ENCODE measurements at places on chromosomes 6 and 20.

DNA sequence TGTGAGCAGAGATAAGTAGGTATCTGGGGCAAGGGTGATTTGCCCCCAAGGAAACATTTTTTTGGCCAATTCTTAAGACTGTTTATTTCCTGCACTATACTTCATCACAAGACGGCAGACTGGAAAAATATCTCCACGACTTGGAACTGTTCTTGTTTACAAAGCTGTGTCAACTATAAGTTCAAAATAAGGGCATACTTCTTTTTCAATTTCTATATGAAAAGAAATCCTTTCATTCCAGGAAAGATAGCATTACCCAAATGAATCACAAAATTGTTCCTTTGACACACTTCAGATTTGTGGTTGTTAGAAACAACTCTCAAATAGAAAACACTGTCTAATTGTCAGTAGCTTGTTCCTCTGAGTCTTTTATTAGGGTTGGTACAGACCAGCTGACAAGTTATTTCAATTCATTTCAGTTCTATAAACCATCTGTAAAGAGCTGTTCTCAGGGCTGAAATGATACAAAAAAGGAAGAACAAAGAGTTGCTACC is 212.9 kb upstream of the PRDM1 start:
- H3K36me3 ChIP-seq = no peaks in the 10 kb centered on the region
- no peaks in the 10 kb centered on the region for H3K27me3 ChIP-seq
- no peak for DNase-seq
- H3K4me1 ChIP-seq = no peaks in the 10 kb centered on the region
- no peak overlapping the region for H3K4me3 ChIP-seq
- no peak overlapping the region for H3K27ac ChIP-seq

- no peak overlapping the region for H3K4me3 ChIP-seq
- no peaks in the 10 kb centered on the region for H3K4me1 ChIP-seq
- no peak for DNase-seq
- no peak overlapping the region for H3K27ac ChIP-seq
- H3K27me3 ChIP-seq = no peaks in the 10 kb centered on the region
Observed at GRCh38 chr6:169839493-169839892, 88.1 kb downstream of the ERMARD start.

DNA sequence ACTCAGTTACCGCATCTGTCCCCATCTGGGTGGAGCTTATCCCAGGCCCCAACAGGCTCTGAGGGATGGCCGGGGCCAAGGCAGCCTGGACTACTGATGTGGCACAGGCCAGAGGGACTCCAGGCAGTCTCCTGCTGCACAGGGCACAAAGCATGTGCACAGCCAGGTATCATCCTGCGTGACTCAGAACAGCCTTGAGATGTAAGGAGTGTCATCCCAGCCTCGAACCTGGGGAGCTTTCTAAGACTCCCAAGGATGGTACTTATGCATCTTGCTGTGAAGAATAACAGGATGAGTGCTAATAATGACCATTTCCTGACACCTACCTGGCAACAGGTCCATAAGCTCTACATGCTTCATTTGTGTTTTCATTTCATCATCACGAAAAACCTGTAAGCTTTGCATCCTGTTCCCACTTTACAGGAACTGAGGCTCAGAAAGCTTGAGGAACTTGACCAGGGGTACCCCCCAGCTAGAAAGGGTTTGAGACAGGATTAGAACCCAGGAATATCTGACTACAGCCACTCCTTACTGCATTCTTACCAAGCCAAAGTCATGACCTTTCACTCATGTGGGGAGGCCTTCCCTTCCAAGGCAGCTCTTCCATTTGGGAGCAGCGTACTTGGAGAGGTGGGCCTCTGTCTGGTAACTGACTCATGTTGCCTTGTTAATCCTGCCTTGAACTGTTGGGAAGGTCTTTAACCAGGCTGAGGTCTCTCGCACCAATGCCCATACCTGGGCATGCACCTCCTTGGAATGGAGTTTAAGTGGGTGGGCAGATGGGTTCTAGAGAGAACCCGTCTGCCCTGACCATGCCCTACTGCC is 1.9 kb downstream of the TRIB3 start:
- H3K27me3 ChIP-seq = no peaks in the 10 kb centered on the region
- H3K36me3 ChIP-seq = no peaks in the 10 kb centered on the region
- H3K27ac ChIP-seq = no peak overlapping the region
- H3K4me3 ChIP-seq = no peak overlapping the region
- no peak for DNase-seq
- H3K4me1 ChIP-seq = no peaks in the 10 kb centered on the region

DNA sequence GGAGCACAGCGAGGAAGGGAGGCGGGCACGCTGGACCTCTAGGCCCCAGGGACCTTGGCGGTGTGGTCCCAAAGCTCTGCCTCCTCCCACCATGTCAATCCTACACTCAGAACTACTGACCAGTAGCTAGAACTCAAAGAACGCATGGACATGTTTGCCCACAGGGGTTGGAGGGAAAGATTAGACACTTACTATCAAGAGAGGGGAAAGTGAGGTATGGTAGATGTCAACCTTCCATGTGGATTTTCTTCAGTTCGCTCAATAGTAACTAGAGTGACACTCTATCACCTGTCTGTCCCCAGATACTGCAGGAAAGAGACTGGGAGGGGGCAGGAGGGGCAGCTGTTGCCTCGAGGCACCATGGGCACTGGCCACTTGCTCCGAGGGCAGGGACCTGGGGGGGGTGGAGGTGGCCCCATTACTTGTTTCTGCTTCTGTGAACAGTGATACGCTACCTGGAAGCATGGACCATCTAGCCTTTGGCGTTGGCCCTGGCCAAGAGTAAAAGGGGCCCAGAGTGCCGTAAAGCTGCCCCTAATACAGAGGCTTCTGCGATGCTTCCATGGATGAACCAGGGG is 912 bp upstream of the DIDO1 start:
- no peaks in the 10 kb centered on the region for H3K27me3 ChIP-seq
- DNase-seq = no peak
- H3K4me3 ChIP-seq = peak overlapping the region; percentile 73
- H3K4me1 ChIP-seq = peaks cover 40% of the 10 kb centered on the region

DNA sequence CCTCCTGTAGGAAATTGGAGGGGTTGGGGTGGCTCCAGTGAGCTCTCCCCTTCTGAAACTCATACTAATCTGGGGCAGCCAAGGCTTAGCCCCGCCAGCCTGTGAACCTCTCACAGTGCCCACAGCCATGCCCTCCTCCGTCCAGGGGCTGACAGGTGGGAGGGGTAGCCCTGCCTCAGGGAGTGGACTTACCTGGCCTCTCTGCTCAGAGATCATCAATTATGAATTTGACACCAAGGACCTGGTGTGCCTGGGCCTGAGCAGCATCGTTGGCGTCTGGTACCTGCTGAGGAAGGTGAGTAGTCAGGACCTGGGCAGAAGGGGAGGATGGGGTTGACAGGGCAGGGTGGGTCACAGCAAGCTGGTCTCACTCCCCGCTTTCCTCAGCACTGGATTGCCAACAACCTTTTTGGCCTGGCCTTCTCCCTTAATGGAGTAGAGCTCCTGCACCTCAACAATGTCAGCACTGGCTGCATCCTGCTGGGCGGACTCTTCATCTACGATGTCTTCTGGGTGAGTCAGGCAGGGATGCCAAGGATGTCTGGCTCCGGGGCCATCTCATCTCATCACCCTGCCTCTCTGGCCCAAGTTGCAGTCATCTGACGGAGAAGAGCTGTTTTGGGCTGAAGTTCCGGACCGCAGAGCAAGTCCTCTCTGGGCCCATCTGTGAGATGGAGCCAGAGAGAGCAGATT is 34.7 kb downstream of the HM13 start:
- peaks cover 7% of the 10 kb centered on the region for H3K4me1 ChIP-seq
- no peak overlapping the region for H3K27ac ChIP-seq
- no peak for DNase-seq
- no peaks in the 10 kb centered on the region for H3K27me3 ChIP-seq

GRCh38 chr6:11961923-11962322 is 50.2 kb upstream of the HIVEP1 start:
- no peak for DNase-seq
- H3K27ac ChIP-seq = no peak overlapping the region
- H3K4me3 ChIP-seq = no peak overlapping the region
- no peaks in the 10 kb centered on the region for H3K27me3 ChIP-seq

DNA sequence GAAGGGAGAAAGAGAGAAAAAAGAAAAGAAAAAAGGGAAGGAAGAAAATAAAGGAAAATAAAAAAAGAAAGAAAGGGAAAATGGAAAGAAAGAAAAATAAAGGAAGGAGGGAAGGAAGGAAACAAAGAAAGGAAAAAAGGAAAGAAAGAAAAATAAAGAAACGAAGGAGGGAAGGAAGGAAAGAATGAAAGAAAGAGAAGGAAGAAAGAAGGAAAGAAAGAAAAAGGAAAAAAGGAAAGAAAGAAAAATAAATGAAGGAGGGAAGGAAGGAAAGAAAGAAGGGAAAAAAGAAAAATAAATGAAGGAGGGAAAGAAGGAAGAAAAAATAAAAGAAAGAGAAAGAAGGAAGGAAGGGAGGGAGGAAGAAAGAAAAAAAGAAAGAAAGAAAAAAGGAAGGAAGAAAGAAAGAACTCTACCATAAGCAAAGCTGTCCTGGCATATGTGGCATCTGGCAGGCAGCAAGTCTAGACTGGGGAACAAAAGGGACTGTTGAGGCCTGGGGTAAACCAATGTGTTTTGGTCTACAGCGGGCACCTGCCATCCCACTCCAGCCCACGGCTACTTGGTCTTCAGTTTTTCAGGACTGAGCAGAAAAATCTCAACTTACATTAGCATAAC is 86.9 kb downstream of the TFAP2C start:
- no peaks in the 10 kb centered on the region for H3K36me3 ChIP-seq
- no peak overlapping the region for H3K4me3 ChIP-seq
- no peaks in the 10 kb centered on the region for H3K4me1 ChIP-seq
- H3K27me3 ChIP-seq = no peaks in the 10 kb centered on the region

GRCh38 chr6:28010526-28010925 is 53.5 kb downstream of the OR2B6 start:
- no peaks in the 10 kb centered on the region for H3K4me1 ChIP-seq
- no peaks in the 10 kb centered on the region for H3K27me3 ChIP-seq
- no peak for DNase-seq

GRCh38 chr6:25497383-25498040 is 154.5 kb upstream of the SCGN start:
- H3K4me3 ChIP-seq = no peak overlapping the region
- H3K27ac ChIP-seq = no peak overlapping the region
- no peaks in the 10 kb centered on the region for H3K27me3 ChIP-seq
- no peak for DNase-seq

- H3K4me3 ChIP-seq = no peak overlapping the region
- peaks cover 2% of the 10 kb centered on the region for H3K4me1 ChIP-seq
- H3K27ac ChIP-seq = no peak overlapping the region
- H3K27me3 ChIP-seq = no peaks in the 10 kb centered on the region
- DNase-seq = no peak
Observed at GRCh38 chr20:41213150-41213820, 75.9 kb downstream of the PLCG1 start.

DNA sequence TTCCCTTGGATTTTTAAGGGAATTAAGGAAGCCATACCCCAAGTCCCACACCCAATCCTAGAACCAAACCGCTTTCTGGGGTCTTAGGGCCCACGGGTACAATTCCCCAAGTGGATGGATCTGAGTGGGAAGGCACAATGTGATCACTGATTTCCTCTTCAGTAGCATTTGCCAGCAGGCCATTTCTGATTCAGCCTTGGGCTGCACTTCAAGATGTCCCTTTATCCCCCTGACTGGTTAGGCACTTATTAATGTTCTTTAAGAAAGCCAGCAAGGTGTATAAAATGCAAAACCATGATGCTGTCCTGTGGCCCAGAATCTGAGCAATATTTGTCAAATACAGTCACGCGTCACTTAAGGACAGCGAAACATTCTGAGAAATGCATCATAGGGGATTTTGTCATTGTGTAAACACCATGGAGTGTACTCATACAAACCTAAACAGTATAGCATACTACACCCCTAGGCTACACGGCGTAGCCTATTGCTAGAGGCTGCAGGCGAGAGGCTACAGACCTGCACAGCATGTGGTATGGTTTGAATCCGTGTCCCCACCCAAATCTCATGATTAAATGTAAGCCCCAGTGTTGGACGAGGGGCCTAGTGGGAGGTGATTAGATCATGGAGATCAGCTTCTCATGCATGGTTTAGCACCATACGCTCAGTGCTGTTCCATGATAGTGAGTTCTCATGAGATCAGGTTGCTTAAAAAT is 234.2 kb downstream of the NRN1 start:
- no peak overlapping the region for H3K4me3 ChIP-seq
- DNase-seq = no peak
- no peaks in the 10 kb centered on the region for H3K36me3 ChIP-seq
- H3K4me1 ChIP-seq = no peaks in the 10 kb centered on the region
- no peak overlapping the region for H3K27ac ChIP-seq
- H3K27me3 ChIP-seq = no peaks in the 10 kb centered on the region
